H1 (cell line): ENCODE measurements at places on chromosomes 7 and 10. TPM values are rescaled to one million over a fixed set of nuclear protein-coding genes. Genes with fewer than 3 reads are reported as not detected.

DNA sequence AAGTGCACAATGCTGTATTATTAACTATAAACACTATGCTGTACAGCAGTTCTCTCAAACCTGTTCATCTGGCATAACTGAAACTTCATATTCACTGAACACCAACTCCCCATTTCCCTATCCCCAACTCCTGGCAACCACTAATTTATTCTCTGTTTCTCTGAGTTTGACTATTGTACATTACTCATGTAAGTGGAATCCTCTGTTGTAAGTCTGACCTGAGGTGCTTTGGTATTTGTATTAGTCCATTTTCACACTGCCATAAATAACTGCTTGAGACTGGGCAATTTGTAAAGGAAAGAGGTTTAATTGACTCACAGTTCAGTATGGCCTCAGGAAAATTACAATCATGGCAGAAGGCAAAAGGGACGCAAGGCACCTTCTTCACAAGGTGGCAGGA lies 266.3 kb downstream of the PPP1R3A start:
- H3K4me1 ChIP-seq: no peaks in the 10 kb centered on the region
- no peak overlapping the region for H3K4me3 ChIP-seq
- no peak overlapping the region for H3K27ac ChIP-seq
- no peak for DNase-seq

Gene GPR158
- 0.78 and 0.86 TPM in 2 replicates for total RNA-seq

GRCh38 chr10:13247784-13248183 lies 13.6 kb upstream of the UCMA start:
- H3K27me3 ChIP-seq: no peaks in the 10 kb centered on the region
- H3K4me3 ChIP-seq: no peak overlapping the region
- no peak for DNase-seq
- no peak overlapping the region for H3K27ac ChIP-seq
- H3K36me3 ChIP-seq: no peaks in the 10 kb centered on the region
- H3K4me1 ChIP-seq: no peaks in the 10 kb centered on the region

DNA sequence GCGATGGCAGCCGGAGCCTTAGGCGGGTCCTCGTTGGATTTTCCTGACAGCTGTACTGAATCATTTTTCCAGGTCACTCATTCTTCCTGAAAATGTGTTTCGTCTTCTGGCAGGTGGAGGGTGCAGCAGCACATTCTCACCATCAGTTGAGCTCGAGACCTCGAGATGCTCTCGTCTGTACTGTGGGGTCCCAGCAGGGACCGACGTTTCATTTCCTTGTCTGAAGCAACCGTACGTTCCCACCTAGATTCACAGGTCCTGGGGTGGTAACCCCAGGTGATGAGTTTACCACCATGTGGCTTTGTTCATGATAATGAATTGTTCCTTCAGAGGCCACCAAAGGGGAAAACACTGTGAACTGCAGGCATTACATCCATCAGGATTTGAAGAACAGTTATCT lies 298.5 kb upstream of the FOXK1 start:
- H3K27ac ChIP-seq: no peak overlapping the region
- H3K36me3 ChIP-seq: no peaks in the 10 kb centered on the region
- no peaks in the 10 kb centered on the region for H3K4me1 ChIP-seq
- no peak for DNase-seq

- no peak for DNase-seq
- H3K27ac ChIP-seq: no peak overlapping the region
- H3K4me3 ChIP-seq: no peak overlapping the region
Observed at GRCh38 chr7:18498341-18498740, 2.8 kb downstream of the HDAC9 start.

Gene EEPD1
- 5.7 and 7.8 TPM in 2 replicates for total RNA-seq

DNA sequence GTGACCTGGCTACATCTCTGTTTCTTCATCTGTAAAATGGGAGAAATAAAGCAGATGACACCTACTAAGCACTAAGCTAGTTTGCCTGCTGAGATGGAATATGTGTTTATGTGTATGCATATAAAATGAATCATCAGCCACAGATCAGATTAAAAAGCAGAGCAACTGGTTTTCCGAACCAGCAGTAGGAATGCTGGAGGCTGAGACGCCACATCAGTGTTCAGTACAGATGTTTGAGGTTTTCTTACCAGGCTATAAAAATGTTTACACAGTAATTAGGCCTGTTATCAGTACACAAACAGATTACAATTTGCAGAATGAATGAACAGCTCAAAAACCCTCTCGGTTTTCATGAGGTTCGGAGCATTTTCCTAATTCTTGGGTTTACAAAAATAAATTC lies 85.8 kb downstream of the CALN1 start:
- no peak overlapping the region for H3K4me3 ChIP-seq
- no peaks in the 10 kb centered on the region for H3K4me1 ChIP-seq
- H3K27me3 ChIP-seq: no peaks in the 10 kb centered on the region

GRCh38 chr10:95403700-95404461 lies 113.1 kb upstream of the PDLIM1 start:
- H3K4me1 ChIP-seq: peaks cover 3% of the 10 kb centered on the region
- no peak overlapping the region for H3K27ac ChIP-seq
- DNase-seq: no peak

DNA sequence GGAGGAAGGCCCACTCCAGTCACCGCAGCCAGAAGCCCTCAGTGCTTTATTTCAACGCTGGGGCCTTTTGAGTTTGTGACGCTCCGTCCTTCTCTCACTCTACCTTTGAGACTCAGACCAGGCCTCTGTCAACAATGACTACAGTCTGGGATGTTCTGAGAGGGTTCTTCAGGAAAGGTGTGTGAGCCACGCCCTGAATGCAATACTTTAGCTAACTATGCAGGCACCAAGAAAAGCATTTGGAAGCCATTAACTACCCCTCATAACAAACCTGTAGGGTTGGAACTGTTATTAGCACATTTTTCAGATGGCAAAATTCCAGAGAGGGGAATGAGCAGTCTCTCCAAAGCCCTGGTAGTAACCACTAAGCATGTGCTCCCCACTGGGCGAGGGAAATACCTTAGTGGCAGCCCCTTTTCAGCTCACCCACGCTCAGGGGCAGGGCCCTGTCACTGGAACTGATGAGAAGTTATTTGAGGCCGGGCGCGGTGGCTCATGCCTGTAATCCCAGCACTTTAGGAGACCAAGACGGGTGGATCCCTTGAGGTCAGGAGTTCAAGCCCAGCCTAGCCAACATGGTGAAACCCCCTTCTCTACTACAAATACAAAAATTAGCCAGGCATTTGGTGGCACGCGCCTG lies 5.7 kb upstream of the ARPC1B start:
- peaks cover 8% of the 10 kb centered on the region for H3K4me1 ChIP-seq
- peaks cover 3% of the 10 kb centered on the region; the same call in 1 of the 2 replicates for H3K36me3 ChIP-seq
- no peak overlapping the region for H3K27ac ChIP-seq
- H3K4me3 ChIP-seq: no peak overlapping the region
- no peaks in the 10 kb centered on the region for H3K27me3 ChIP-seq
- DNase-seq: no peak

DNA sequence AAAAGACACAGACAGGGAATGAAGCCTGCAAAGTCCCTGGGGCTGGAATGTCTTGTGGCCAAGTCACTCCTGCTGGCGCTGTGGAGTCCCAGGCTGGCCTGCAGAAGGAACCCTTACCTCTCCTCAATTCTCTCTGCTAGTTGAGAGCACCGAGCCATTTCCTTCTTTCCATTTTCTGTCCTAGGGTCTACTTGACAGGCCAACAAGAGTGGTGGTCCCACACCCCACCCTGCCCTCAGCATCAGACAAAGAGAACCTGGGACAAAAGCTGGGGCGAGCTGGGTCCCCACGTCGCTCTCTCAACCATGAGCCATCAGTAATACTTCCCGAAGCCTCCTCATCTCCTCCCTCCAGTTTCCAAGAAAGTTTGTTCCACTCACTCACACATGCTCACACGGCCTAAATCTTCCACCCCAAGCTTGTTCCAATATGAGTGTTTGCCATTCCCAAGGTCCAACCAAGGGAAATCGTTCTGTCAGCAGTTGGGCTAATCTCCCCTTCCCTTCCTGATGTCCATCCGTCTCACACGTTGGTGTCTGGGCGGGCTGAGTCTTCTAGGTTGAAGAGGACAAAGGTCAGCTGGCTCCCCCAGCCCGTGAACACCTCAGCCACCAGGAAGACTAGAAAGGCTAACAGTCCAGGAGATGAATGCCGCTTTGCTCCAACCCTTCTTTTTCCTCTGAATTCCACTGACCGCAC lies 44.3 kb downstream of the CLEC2L start:
- DNase-seq: no peak
- H3K4me1 ChIP-seq: peaks cover 3% of the 10 kb centered on the region
- no peak overlapping the region for H3K4me3 ChIP-seq
- no peaks in the 10 kb centered on the region for H3K27me3 ChIP-seq

DNA sequence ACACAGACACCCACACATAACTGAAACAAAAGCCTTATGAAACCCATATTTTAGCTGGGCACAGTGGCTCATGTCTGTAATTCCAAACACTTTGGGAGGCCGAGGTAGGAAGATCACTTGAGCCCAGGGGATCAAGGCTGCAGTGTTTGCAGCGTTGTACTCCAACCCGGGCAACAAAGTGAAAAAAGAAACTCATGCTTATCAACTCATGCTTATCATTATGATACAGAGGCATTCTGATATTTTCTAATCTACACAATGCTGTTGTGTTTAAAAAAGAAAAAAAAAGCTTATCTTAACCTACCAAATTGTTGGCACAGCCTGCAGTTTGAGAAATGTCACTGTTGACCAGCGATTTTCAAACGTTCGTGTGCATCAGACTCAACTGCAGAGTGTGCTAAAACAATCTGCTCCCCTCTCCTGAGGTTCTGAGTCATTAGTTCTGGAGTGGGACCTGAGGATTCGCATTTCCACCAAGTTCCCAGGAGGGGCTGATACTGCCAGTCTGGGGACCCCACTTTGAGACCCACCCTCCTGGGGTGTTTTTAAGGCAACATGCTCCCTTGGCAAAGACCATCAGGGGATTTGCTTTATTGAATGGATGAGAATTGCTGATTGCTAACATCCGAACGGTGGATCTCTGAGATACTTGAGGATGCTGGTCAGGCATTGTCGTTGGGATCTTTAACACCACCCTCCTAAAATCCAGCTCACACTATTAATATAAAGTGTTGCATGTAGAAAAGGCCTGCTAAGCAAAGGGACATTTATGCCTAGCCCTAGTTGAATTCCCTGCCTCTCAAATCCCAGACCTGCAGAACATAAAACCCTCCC lies 16.2 kb downstream of the CHST3 start:
- no peak for DNase-seq
- no peaks in the 10 kb centered on the region for H3K27me3 ChIP-seq
- H3K4me3 ChIP-seq: no peak overlapping the region
- H3K4me1 ChIP-seq: peaks cover 7% of the 10 kb centered on the region; the same call in 1 of the 2 replicates

Gene PTPRE
- 0.54 and 0.69 TPM in 2 replicates for total RNA-seq

GRCh38 chr7:142248-142941 lies 50.0 kb upstream of the FAM20C start:
- H3K27me3 ChIP-seq: no peaks in the 10 kb centered on the region; the same call in 1 of the 2 replicates
- no peaks in the 10 kb centered on the region; the same call in none of the 2 replicates for H3K36me3 ChIP-seq
- no peak for DNase-seq
- H3K4me3 ChIP-seq: no peak overlapping the region

DNA sequence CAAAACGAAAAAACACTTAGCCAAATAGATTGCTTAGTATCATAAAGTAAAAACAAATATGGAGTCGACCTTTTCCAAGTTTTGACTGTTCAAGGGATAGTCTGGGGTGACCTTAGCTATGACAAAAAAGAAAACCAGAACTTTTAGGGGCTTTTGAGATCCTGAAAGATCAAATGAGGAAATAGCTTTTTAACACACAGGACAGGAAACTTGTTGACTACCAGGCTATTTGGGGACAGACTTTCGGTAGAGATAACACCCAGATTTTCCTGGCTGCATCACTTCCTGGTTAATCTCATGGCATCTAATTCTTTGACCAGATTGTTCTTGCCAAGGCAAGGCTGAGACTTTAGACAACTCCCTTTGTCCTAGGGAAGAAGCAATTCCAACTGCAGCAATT lies 34.5 kb upstream of the EGR2 start:
- no peaks in the 10 kb centered on the region for H3K27me3 ChIP-seq
- no peak overlapping the region for H3K27ac ChIP-seq
- H3K4me1 ChIP-seq: no peaks in the 10 kb centered on the region
- H3K36me3 ChIP-seq: no peaks in the 10 kb centered on the region
- H3K4me3 ChIP-seq: no peak overlapping the region
- DNase-seq: no peak

GRCh38 chr7:43164757-43165156 lies 52.3 kb downstream of the HECW1 start:
- no peaks in the 10 kb centered on the region for H3K4me1 ChIP-seq
- no peak for DNase-seq
- H3K27me3 ChIP-seq: no peaks in the 10 kb centered on the region

GRCh38 chr10:101777619-101778145 lies 1.8 kb upstream of the FGF8 start:
- peaks cover 47% of the 10 kb centered on the region for H3K27me3 ChIP-seq
- no peak for DNase-seq
- peaks cover 56% of the 10 kb centered on the region for H3K4me1 ChIP-seq
- no peak overlapping the region for H3K27ac ChIP-seq

Gene RAB11FIP2
- total RNA-seq: 12.7 and 14.5 TPM in 2 replicates

Gene NAT16
- 0.84 and 1.0 TPM in 2 replicates for total RNA-seq

DNA sequence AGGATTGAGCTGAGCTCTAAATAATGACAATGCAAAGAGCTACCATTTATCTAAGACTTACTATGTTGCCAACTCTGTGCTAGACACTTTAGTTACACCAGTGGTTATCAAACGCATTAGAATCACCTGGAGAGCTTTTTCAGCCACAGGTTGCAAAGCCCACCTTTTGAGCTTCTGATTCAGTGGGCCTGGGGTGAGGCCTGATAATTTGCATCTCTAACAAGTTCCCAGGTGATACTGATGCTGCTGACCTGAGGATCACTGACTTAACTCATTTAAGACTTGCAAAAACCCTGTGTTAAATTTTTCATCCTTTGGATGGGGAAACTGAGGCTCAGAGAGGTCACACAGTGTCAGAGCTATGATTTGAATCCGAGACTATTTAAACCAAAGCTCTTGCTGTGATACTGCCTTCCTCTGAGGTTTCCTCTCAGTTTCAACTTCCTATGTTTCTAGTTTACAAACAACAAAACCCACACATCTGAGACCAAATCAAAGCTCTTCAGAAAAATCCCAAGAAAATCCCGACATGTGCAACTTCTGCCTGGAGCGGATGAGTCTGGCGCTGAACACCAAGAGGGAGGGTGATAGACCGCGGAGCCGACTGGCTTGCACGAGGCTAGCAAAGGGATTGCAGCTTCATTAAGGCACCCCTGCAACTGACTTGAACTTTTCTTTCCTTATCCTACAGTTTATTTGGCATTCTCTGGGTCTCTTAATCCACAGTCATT lies 124.9 kb downstream of the CYP26A1 start:
- H3K27ac ChIP-seq: no peak overlapping the region

Gene PPP1R3C
- 1.3 and 1.7 TPM in 2 replicates for total RNA-seq

Gene PKD2L1
- 0.17 and 0.20 TPM in 2 replicates for total RNA-seq

Gene GRM3
- total RNA-seq: 3.4 and 4.2 TPM in 2 replicates

DNA sequence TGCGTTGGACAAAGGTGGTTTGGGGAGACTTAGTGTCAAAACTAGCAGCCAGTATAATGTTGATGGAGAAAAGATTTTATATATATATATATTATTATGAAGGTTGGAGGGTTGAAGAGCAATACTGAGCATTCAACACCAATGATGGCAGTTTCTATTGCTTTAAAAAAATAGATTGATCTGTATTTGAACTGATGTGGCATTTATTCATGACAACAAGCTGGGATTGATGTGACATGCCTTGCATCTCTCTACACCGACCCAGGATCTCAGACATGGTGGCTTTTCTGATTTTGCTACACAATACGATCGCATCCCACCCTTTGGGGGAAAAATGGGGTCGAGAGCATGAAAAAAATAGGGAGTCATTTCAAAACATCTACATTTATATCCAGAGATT lies 175.4 kb downstream of the POU6F2 start:
- H3K27me3 ChIP-seq: no peaks in the 10 kb centered on the region
- no peak overlapping the region for H3K27ac ChIP-seq
- no peak overlapping the region for H3K4me3 ChIP-seq
- no peak for DNase-seq

Gene SEC61A2
- 14.5 and 18.2 TPM in 2 replicates for total RNA-seq
